ENCODE measurements at places on chromosomes 3 and 15.

DNA sequence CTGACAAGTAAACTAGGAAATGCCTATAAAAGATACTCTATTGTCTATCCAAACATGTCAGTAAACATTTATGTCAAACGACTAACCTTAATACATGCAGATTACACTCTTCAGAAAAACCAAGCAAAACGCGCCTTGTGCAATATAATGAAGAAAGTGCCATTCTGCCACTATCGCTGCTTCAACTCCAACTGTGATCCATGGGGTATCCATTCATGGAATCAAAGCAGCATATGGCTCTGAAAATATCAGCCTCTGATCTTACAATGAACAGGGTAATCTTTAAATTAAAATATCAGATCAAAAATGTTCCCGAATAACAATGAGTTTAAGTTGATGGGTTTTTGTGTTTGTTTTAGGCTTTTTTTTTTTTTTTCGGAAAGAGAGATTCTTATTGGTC lies 105.5 kb upstream of the SETMAR start:
- no peak for DNase-seq

- DNase-seq = no peak
Observed at GRCh38 chr3:197485143-197485542, 70.6 kb downstream of the BDH1 start.

- no peak for DNase-seq
Observed at GRCh38 chr3:171428321-171428787, 31.9 kb downstream of the TNIK start.

DNA sequence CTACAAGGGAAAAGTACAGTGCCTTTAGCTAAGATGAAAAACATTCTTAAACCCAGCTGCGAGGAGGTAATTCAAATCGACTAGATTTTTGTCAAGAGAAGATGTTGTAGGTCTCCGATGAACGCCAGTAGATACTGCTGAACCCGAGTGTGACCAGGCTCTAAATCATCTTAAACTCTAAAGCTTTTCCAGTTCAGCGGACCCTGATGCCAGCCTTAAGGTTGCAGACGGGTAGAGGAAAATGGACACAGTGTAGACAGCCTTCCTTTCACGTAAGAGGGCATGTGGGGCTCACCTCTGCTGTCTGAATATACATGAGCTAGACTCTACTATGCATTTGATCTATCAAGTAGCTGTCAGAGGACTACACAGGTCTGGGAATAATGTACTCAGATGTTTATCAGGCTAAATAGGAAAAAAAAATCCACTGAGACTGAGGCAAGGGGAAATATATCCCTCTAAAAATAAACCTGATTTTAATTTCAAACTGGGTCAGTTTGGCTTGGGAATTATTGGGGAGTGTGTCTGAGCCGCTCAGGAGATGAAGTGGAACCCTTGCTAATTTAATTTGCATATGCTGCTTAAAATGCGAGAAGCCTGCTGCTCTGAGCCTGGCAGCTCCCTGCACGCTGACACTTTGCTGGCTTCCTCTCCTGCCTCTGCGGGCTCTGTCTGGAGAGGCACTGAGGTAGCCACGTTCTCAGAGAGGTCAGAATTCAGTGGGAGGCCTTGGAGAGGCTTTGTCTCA lies 151.9 kb downstream of the CADPS start:
- no peak for DNase-seq

- no peak for DNase-seq
Observed at GRCh38 chr3:59285560-59285959, 235.7 kb upstream of the CFAP20DC start.

DNA sequence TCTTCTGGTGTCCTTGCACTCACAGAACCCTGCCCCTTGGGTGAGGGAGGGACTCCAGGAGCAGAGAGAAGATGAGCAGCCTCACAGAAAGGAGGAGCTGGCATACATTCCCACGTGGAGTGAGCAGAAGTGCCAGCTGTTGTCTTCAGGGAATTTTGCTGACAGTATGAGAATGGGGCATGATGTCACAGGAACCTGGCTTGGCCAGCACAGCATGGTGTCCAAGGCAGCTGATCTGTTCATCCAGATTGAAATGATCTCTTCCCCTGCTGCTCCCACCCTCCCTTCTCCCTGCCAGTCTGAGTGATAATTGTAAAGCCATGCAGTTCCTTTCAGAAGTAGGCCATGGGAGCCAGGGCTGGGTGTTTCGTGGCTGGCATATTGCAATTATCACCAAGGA lies 53.3 kb downstream of the GJD2 start:
- peak; percentile 5 for DNase-seq

DNA sequence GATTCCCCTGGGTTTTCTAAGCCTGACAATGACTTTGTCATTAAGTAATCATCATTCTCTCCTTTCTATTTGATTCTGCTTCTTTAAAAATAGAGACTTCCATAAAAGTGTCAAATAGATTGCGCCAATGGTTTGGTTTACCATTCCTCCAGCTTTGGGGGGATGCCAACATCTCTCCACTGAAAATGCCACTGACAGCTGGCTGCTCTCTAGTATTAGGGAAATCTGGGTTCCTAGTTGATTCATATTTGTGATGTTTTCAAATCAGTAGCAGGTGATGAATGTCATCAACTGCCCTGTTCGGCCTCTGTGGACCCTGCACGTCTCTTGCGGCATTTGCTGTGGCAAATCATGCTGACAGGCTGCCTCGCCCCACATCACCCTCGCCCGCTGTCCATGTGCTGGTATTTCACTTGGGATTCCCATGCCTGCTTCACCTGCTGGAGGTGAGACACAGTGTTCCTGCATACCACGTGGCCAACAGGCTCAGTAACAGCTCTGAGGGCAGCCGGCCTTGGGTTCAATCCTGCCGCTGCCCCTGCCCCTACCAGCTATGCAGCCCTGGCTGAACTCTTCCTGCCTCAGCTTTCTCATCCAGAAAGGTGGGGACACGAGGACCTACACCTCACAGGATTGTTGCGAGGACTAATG lies 28.1 kb downstream of the ZXDC start:
- no peak for DNase-seq

DNA sequence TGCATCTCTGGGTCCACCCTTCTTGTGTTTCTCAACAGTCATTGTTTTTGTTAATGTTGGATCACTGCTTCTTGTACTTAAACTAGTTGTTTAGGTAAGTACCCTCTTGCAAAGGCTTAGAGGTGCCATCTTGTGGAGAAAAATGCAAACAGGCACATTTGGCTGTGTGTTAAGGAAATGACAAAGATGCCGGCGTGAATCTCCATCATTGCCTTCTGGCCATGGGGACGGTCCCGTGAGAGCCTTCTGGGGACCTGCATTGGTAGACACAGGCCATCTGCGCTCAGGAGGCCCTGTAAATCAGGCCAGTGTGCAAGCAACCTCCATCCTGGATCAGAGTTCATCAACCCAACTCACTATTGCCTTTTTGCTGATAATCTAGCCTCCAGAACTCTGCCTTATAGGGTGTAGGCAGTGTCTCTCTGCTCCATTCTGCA lies 158.6 kb upstream of the NR2E3 start:
- DNase-seq = peak; percentile 72

DNA sequence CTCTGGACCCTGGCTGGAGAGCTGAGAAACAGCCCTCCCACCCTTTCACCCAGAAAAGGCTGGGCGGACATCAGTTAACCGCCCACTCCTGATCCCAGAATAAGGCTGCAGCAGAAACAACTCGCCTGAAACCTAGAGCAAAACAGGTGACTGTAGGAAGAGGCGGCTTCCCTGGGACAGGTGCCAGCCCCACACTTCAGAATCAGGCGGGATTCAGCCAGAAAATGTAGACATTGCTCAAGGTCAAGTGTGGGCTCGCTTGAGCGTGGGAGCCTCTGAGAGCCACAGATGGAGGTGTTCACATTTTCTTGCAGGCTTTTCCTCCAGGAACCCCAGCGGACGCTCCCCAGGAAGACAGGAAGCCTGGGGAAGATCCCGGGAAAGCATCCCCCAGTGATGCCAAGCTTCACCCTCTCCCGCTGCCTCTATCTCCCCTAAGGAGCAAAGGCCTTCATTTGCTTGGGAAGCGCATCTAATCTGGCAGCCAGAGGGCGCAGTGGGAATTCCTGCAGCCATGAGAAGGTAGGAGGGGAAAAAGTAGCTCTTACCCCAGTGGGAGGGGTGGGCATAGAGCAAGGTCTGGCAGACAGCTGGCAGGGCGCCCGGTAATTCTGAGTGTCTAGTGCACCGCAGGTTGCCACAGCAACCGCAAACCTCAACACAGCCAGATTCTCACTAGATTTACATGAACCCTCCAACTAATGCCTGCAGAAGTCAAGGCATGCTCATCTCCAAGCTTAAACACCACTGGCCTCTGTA lies 77.7 kb downstream of the OCA2 start:
- DNase-seq = peak; percentile 95

GRCh38 chr3:158109295-158109803 lies 540 bp upstream of the RSRC1 start:
- no peak for DNase-seq

GRCh38 chr15:63638839-63639238 lies 41.7 kb downstream of the FBXL22 start:
- no peak for DNase-seq

DNA sequence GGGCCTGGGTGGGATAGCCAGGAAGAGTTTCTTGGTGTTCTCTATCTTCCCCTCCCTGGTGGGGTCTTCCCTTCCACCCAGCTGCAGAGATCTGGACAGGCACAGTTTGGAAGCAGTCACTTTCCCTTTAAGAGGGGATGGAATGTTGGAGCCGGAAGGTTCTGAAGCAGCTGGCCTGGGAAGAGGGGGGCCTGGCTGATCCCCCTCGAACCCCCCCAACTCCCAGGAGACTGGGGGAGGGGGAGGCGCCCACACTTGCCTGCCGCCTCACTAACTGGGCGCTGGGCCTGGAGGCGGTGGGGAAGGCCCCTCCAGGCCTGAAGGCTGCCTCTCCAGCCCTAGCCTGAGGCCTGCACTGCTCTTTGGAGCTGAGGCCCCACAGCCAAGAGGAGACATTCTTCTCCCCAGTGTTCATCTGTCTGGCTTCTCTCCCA lies 1.4 kb downstream of the DVL3 start:
- no peak for DNase-seq

DNA sequence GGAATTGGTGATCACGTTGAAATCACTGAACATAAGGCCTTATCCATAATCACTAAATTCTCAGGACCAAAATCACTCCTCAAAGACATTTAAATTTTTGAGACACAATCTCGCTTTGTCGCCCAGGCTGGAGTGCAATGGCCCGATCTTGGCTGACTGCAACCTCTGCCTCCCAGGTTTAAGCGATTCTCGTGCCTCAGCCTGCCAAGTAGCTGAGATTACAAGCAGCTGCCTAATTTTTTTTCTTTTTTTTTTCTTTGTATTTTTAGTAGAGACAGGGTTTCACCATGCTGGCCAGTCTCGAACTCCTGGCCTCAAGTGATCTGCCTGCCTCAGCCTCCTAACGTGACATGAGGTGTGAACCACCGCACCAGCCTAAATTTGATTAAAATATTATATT lies 61.7 kb downstream of the PLOD2 start:
- DNase-seq = no peak

GRCh38 chr15:88894348-88894818 lies 961 bp downstream of the HAPLN3 start:
- peak; percentile 46 for DNase-seq

DNA sequence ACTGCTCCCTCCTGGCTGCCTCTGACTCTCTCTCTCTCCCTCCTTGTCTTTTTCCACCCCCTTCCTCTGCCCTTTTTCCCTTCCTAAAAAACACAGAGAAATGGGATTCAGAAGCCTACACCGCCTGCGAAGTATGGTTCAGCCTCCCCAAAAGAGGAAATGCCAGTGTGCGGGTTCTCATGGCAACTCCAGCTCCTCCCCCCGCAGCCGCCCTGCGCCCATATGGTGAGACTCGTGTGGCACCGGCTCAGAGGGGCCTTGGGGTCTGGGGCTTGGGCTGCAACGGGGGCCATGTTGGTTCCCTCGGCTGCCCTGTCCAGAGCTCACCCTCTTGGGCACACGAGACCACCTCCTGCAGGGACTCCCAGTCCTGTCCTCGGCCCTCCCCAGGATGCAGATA lies 23.6 kb upstream of the LINGO1 start:
- DNase-seq = no peak

- DNase-seq = no peak
Observed at GRCh38 chr3:180018543-180018942, 18.2 kb downstream of the PEX5L start.

- no peak for DNase-seq
Observed at GRCh38 chr15:70406617-70407335, 309.1 kb upstream of the TLE3 start.

DNA sequence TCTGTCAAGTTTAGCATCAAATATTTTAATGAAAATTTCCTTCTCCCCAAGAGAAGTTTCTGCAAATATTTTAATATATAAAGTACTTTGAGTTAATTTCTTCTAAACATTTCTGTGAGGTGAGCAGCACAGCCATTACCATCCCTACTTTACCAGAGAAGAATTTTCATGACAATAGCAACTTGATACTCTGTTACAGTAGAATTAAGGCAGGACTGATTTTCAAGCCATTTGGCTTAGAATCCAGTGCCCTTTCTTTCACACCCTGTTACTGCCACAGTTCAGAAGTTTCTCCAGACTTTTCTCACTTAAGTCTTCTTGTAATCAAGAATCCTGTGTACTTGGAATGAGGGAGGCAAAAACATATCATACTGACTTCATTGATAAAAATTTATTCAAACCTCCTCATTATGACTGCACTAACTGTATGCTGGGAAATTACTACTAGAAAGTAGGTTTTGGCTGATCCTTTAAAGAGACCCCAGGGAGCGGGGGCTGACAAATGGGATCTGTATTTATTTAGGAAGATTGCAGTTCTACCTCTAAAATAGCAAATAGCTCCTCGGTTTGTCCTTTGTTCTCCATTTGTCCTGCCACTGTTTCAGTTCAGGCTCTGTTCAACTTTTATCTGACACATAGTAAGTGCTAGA lies 557.0 kb upstream of the SGO1 start:
- no peak for DNase-seq

DNA sequence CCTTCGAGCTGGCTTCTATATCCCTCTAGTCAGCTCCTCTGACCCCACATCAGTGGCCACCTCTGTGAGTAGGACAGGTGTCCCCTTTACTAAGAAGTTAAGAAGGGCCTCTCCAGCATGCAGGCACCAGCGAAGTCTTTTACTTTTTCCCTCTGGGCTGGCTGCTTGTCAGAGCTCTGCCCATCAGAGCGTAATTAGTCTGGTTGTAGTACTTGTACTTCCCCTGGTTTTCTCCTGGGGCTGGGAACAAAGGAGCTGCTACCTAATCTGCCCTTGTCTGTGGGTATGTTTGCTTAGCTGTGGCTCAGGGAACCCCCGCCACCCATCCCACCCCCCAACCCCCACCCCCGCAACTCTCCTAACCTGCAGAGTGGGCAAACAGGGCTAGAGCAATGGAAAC lies 27.4 kb upstream of the ALPK3 start:
- no peak for DNase-seq

- DNase-seq = no peak
Observed at GRCh38 chr15:96736384-96736783, 405.9 kb downstream of the NR2F2 start.

DNA sequence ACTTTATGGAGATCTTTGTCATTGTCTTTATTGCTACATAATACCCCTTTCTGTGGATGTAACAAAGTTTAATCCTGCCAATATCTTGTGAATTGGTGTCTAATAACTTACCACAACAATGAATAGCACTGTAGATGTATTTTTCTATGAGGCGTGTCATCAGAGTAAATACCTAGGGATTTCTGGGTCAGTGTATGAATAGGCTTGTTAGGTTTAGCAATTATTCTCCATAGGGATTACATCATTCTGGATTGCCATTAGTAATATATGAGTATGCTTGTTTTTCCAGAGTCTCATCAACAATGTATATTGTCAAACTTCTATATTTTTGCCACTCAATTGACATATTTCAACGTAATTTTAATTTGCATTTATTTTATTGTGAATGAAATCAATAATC lies 67.9 kb downstream of the UNC13C start:
- DNase-seq = peak; percentile 74

GRCh38 chr3:107387555-107387954 lies 10.3 kb downstream of the CCDC54 start:
- no peak for DNase-seq
